ENCODE measurements at places on chromosomes 16 and 17.

GRCh38 chr17:9512323-9513168, 63.1 kb downstream of the STX8 start:
- no peak for DNase-seq

- DNase-seq: no peak
Measured at GRCh38 chr16:71376465-71377157, 18.1 kb downstream of the CALB2 start.

- no peak for DNase-seq
Measured at GRCh38 chr16:2386990-2387389, 42.3 kb upstream of the CCNF start.

GRCh38 chr16:72930396-72930795, 117.5 kb downstream of the ZFHX3 start:
- DNase-seq: no peak

DNA sequence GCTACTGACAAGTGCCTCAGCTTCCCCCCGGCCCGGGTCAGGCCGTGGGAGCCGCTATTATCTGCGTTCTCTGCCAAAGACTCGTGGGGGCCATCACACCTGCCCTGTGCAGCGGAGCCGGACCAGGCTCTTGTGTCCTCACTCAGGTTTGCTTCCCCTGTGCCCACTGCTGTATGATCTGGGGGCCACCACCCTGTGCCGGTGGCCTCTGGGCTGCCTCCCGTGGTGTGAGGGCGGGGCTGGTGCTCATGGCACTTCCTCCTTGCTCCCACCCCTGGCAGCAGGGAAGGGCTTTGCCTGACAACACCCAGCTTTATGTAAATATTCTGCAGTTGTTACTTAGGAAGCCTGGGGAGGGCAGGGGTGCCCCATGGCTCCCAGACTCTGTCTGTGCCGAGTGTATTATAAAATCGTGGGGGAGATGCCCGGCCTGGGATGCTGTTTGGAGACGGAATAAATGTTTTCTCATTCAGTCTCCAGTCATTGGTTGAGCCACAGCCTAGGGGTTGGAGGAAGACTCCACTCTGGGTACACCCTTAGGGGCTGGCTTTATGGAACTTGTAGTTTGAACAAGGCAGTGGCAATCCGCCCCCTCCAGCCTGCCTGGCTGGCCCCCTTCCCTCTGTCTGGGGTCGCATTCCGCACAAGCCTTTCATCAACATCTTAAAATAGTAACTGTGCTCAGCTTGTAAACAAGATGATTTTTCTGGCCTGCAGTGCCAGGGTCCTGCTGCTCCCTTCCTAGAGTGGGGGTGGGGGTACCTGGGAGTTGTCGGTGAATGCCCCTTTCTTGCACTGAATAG, 4.1 kb downstream of the SYNGR2 start:
- no peak for DNase-seq

DNA sequence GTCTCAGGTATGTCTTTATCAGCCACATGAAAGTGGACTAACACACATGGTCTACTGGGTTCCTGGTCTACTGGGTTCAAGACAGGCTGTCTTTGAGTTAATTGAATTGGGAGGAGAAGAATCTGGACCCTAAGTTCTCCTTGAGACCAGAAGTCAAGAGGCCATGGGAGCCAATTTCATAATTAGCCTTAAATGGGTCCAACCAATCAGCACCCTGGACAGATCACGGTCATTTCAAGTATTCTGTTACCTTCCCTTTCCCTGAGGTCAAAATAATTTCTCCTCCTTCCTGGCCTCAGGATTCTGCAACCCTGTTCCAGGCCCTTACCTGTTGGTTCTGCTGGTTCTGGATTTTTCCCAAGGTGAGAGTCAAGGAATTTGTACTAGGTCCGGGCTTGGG, 23.8 kb downstream of the OSBPL7 start:
- no peak for DNase-seq

- no peak for DNase-seq
Measured at GRCh38 chr17:43212641-43213490, 1.2 kb downstream of the TMEM106A start.

GRCh38 chr17:18910326-18910725, 41.6 kb upstream of the SLC5A10 start:
- DNase-seq: no peak

GRCh38 chr16:89131783-89132182, 38.1 kb downstream of the ACSF3 start:
- no peak for DNase-seq

DNA sequence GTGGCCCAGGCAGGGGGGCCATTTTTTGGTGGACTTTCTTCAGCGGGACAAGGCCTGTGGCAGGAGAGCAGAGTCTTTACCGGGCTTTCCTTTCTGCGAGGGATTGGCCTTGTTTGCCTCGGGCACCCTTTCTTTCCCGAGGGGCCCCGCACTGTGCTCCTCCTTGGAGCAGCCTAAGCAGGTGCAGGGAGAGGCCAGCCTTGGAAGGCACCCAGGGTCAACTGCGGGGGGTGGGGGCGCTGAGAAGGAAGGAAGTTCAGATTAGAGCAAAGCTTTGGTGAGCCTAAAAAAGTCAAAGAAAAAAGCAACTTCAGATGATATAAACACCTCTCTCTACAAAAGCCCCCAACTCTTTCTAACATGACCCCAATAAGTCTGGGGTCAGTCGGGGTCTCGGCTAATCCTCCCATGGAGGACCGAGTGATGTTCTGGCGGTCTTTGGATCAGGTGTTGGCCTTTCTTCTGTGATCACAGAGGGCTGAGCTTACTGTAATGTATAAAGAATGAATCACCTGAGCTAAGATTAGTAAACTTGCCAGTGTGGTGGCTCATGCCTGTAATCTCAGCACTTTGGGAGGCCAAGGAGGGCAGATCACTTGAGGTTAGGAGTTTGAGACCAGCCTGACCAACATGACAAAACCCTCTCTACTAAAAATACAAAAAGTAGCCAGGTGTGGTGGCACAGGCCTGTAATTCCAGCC, 63.0 kb downstream of the PGS1 start:
- no peak for DNase-seq

- no peak for DNase-seq
Measured at GRCh38 chr16:30346286-30346685, 8.8 kb downstream of the CD2BP2 start.

All from right lung (tissue), 10 donors.